ENCODE measurements at places on chromosomes 4 and X. TPM values are rescaled to one million over a fixed set of nuclear protein-coding genes. Genes with fewer than 3 reads are reported as not detected.

GRCh38 chrX:18468599-18468998, 43.2 kb downstream of the CDKL5 start:
- H3K27ac ChIP-seq = no peak overlapping the region
- H3K36me3 ChIP-seq = no peaks in the 10 kb centered on the region
- H3K27me3 ChIP-seq = no peaks in the 10 kb centered on the region
- no peak overlapping the region for H3K4me3 ChIP-seq
- H3K4me1 ChIP-seq = no peaks in the 10 kb centered on the region

DNA sequence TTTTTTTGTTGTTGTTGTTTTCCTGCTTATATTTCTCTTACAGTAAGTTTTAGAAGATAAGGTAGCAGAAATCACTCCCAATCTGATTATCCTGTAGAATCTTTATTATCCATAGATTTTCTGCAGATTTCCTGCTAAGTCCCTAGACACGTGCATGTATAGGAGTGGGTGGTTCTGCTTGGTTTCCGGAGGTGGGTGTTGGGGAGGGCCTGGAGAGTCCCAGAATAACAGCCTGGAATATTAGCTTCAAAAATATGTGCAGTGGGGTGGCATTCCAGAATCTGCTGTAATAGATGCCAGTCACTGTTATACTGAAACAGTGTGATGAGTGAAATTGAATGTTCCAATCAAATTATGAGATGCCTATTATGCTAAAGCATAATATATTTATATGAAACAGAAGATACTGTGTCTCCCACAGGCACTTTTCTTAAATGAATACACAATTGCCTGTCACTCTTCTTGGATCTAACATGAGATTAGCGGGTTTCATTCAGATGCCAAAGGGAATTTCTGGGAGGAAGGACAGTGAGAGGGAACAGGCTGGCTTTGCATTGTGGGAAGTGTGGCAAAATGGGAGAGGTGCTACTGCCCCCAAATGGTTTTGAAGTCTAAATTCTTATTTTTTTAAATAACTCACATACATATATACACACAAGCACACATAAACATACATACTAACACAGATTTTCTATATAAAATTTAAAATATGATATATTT, 37.6 kb downstream of the C4orf50 start:
- no peaks in the 10 kb centered on the region for H3K4me1 ChIP-seq
- no peak overlapping the region for H3K4me3 ChIP-seq
- DNase-seq = no peak
- H3K27me3 ChIP-seq = peaks cover 32% of the 10 kb centered on the region

GRCh38 chrX:72382202-72382595, 76.5 kb upstream of the CITED1 start:
- H3K27me3 ChIP-seq = no peaks in the 10 kb centered on the region
- DNase-seq = no peak
- H3K36me3 ChIP-seq = no peaks in the 10 kb centered on the region
- no peak overlapping the region for H3K27ac ChIP-seq

DNA sequence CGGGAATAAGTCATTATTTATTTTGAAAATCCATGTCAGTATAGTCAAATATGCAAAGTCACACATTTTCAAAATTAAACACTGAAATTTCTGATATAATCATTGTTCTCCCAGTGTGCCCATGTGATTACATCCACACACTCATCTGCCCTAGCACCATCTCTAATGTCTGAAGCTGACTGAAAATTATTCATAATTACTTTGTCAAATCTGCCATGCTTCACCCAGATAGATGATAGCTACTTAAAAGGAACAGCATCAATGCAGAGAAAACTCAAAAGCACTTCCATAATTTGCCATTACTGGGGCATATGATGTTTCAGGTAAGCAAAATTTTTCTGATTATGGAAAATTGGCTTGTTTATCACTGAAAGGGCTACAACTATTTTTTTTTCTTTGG, 1433.3 kb upstream of the IGFBP7 start:
- H3K27ac ChIP-seq = no peak overlapping the region
- no peaks in the 10 kb centered on the region for H3K4me1 ChIP-seq
- H3K27me3 ChIP-seq = no peaks in the 10 kb centered on the region
- H3K4me3 ChIP-seq = no peak overlapping the region
- no peaks in the 10 kb centered on the region for H3K36me3 ChIP-seq

DNA sequence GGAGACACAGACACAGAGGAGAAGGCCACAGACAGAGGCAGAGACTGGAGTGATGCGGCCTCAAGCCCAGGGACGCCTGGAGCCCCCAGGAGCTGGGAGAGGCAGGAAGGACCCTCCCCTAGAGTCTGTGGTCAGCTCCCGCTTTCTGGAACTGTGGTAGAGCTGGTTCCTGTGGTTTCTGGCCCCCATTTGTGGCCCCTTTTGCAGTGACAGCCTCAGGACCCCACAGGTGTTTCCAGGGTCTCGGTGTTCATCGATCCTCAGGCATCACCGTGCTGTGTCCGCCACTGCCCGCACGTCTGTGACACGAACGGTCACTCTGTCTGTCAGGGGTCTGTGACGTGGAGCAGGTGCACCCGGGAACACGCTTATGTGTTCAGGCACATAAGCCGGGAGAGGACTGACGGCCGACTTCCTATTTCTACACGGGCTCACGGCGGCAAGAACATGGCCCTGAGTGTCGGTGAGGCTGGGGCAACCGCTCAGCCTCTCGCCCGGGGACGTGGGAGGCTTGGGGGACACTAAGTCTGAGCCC, 7.9 kb downstream of the GTPBP6 start:
- H3K4me3 ChIP-seq = no peak overlapping the region
- H3K36me3 ChIP-seq = no peaks in the 10 kb centered on the region
- H3K27me3 ChIP-seq = no peaks in the 10 kb centered on the region
- H3K4me1 ChIP-seq = no peaks in the 10 kb centered on the region
- no peak overlapping the region for H3K27ac ChIP-seq
- no peak for DNase-seq

GRCh38 chrX:57607295-57608187, 15.7 kb downstream of the ZXDB start:
- DNase-seq = peak; percentile 13
- H3K36me3 ChIP-seq = no peaks in the 10 kb centered on the region
- H3K4me1 ChIP-seq = no peaks in the 10 kb centered on the region
- no peak overlapping the region for H3K4me3 ChIP-seq
- no peaks in the 10 kb centered on the region for H3K27me3 ChIP-seq
- peak overlapping the region; percentile 22 for H3K27ac ChIP-seq

DNA sequence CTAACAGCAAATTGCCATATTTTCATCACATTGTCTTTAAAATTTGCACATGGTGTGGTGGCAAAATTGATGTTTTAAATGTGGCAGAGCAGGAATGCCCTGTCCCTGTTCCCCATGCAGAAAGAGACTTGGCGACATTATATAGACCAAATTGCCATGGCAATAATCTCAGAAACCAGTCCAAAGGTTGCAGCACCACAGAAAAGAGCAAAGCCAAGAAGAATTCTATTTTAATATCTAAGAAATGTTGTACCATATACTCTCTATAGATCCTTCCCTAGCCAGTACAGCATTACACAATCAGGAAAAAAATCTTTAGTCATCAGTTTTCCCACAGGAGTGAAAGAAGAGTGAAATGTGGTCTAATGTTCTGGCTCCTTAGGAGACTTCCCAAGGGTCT, 80.0 kb downstream of the UGT2B28 start:
- no peaks in the 10 kb centered on the region for H3K27me3 ChIP-seq
- no peak overlapping the region for H3K4me3 ChIP-seq
- H3K4me1 ChIP-seq = peaks cover 3% of the 10 kb centered on the region

DNA sequence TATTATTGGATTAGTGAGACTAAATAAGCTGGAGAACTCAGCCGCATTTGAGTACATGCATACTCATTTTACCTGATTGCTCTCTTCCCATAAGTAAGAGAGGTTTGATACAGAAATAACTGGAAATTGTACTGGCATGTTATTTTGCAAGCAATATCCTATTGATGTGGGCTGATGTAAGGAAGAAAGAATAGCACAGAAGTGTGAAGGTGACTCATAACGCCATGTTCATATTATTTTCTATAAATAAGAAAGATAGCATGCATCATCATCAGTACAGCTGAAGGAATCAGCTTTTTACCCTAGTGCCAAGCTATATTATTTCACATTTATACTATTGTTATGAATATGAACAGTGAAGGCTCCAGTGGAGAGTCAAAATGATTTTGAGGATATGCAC, 138.3 kb upstream of the FAM47A start:
- no peak for DNase-seq
- H3K36me3 ChIP-seq = no peaks in the 10 kb centered on the region
- H3K4me3 ChIP-seq = no peak overlapping the region
- H3K27ac ChIP-seq = no peak overlapping the region
- H3K4me1 ChIP-seq = no peaks in the 10 kb centered on the region

DNA sequence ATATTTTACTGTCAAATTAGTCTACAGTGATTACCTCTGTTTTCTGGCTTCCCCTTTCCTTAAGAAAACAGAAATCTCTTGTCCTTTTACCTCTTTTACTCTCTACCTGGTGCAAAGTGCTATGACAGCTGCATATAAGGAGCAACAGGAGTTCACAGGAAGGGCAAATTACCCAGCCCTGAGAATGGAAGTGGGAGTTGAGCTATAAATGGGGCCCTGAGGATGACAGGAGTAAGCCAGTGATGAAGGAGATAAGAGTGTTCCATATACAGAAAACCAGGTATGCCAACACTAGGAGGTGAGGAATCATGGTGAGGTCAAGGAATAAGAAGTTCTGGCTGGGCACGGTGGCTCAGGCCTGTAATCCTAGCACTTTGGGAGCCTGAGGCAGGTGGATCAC, 4.5 kb upstream of the HSD17B13 start:
- no peaks in the 10 kb centered on the region for H3K27me3 ChIP-seq
- H3K36me3 ChIP-seq = no peaks in the 10 kb centered on the region
- H3K27ac ChIP-seq = no peak overlapping the region
- no peak overlapping the region for H3K4me3 ChIP-seq

- no peak overlapping the region for H3K27ac ChIP-seq
- no peaks in the 10 kb centered on the region for H3K4me1 ChIP-seq
- H3K36me3 ChIP-seq = no peaks in the 10 kb centered on the region
- no peak overlapping the region for H3K4me3 ChIP-seq
- DNase-seq = peak; percentile 30
- no peaks in the 10 kb centered on the region for H3K27me3 ChIP-seq
Observed at GRCh38 chrX:107542500-107542899, 85.8 kb upstream of the PRPS1 start.

GRCh38 chrX:21657318-21658151, 595 bp downstream of the KLHL34 start:
- no peaks in the 10 kb centered on the region for H3K4me1 ChIP-seq
- H3K4me3 ChIP-seq = no peak overlapping the region
- DNase-seq = no peak
- H3K27me3 ChIP-seq = no peaks in the 10 kb centered on the region
- no peaks in the 10 kb centered on the region for H3K36me3 ChIP-seq

DNA sequence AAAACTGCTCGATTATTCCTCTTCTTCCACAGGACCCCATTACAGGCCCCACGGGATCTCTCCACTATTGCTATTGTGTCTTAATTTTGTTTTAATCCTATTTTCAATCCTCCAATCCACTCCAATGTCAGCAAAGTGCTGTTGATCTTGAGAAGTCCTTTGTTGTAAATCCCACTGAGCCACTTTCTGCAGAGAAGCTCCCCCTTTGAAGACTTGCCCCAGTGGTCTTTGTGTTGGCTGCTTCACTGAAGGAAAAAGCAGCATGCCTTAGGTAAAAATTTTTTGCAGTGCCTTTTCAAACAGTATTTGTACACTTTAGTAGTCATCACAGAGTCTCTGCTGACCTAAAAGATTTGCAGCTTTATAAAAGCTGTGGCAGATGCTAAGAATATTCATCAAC, 252.0 kb upstream of the SLC7A11 start:
- H3K4me1 ChIP-seq = no peaks in the 10 kb centered on the region
- no peaks in the 10 kb centered on the region for H3K27me3 ChIP-seq
- no peak overlapping the region for H3K4me3 ChIP-seq
- H3K36me3 ChIP-seq = no peaks in the 10 kb centered on the region
- H3K27ac ChIP-seq = no peak overlapping the region

DNA sequence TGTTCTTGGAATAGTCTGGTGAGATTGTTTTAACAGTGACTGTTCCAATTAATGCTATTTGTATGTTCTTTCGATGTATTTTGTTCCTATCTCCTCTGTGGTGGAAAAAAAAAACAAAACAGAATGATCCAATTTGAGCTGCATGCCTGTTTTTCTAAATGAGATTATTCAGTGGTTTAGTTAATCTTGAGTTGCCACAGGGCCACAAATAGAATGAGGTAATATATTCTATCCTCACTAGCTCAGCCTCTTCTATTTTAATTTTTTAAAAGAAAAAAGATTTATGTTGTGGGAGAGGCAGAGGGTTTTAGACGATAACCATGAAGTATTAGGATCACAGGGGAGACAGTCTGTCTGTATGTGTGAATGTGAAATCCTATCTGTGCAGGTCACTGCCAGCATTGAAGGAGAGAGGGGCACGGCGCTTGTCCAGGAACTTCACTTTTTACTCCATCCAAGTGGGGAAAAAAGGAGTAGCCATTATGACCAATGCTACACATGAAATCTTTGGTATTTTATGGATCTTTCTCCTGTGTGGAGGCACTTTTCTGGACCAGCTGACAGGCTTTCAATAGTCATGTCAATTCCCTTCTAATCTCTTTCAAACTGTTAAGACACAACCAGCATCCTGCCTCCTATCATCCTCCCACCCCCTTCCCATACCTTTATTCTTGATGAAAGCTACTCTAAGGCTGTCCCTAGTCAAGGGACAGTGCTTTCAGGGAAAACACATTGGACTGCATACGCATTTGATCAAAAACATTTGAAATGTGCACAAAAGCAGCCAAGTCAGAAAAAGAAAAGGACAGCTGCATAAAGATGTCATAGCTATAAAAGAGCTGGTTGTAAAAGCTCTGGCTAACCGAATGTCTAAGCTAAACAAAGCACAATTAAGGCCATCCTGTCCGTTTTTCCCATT, 1063.8 kb upstream of the INTU start:
- no peak overlapping the region for H3K27ac ChIP-seq
- no peak overlapping the region for H3K4me3 ChIP-seq
- H3K4me1 ChIP-seq = no peaks in the 10 kb centered on the region

- H3K4me3 ChIP-seq = peak overlapping the region; percentile 90
- peak overlapping the region; percentile 98 for H3K27ac ChIP-seq
- H3K4me1 ChIP-seq = peaks cover 8% of the 10 kb centered on the region
Observed at GRCh38 chr4:186726426-186727168, 2.9 kb upstream of the FAT1 start.

DDX53 gene
- total RNA-seq = not detected

ATOH1 gene
- 0.37 TPM for total RNA-seq

TCP11X1 gene
- not detected for total RNA-seq

HSFX4 gene
- not detected for total RNA-seq

PGK1 gene
- 255 TPM for total RNA-seq

TMPRSS11A gene
- 0.10 TPM for total RNA-seq

MTTP gene
- 92.2 TPM for total RNA-seq

All from hepatocyte (in vitro differentiated cells).